ENCODE measurements at places on chromosomes 7 and 10.

- no peak for DNase-seq
Measured at GRCh38 chr7:16759840-16760239, 6.3 kb downstream of the TSPAN13 start.

GRCh38 chr10:96345222-96345621, 13.6 kb downstream of the OPALIN start:
- no peak for DNase-seq

DNA sequence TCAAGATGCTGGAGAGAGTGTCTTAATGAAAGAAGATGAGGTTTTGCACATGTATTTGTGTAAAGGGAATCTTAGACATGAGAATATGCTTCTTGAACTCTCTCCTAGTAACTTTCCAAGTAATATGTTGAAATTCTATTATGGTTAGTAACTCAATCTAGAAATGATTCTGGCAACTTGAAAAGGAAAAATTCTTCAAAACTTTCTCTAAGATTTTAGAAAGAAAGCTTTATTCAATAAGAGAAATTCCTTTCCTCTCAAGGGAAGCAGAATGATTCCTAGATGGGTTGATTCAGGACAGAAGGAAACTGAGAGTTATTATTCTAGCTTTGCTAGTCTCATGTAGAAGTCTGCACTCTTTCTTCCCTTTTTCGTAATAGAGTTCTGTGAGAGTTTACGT, 364.3 kb upstream of the PLXDC2 start:
- no peak for DNase-seq

DNA sequence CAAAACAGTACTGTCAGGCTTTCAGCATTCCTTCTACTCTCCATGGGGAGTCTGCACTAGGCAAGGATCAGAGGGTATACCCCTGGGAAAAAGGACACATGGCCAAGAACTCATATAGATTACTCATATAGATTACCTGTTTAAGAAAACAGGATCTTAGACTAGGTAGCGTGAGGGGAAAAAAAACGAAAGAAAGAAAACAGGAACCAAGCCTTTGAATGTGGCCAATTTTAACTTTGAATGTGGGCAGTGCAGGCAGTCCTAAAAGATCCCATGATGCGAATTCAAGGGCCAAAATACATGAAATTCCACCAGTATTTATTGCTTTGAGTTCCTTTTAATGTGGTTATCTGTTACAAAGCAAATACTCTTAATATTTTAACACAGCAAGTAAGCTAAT, 108.6 kb upstream of the TAC1 start:
- no peak for DNase-seq

- no peak for DNase-seq
Measured at GRCh38 chr7:121429798-121430197, 33.7 kb upstream of the FAM3C start.

Measured in activated T-helper 1 cell treated with anti-CD3 and anti-CD28 coated beads, Interleukin-2, amount 50 U/mL, for 16 hours (primary cell).